ENCODE measurements at places on chromosomes 2 and 18.

DNA sequence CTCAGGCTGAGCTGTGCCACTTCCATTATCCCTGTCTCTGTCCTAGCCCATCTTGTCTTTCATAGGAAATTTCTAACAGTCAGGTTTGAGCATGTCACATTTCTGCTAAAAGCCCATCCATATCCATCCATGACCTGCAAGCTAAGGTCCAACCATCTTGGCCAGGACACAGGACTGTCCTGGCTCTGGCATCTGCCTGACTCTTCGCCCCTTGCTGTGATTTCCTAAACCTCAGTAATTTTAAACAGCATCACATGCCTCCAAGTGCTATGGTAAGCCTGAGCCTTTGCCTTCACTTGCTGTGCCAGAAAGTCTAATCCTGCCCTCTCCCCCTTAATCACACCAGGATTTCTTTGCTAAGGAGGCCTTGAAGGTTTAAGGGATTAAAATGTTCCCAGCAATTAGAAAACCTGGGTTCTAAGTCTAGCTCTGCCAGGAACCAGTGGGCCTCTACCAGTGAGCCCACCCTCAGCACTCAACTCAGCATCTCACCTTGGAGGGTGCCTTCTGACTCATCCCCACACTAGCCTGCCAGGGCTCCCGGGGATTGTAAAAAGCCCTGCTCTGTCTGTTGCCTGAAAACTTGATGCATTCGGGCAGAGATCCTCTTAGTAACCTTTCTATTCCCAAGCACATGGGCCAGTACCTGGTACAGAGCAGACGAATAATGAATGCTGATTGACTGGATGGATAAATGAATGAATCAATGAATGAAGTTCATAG lies 411.0 kb downstream of the LRATD1 start:
- DNase-seq, result no peak

DNA sequence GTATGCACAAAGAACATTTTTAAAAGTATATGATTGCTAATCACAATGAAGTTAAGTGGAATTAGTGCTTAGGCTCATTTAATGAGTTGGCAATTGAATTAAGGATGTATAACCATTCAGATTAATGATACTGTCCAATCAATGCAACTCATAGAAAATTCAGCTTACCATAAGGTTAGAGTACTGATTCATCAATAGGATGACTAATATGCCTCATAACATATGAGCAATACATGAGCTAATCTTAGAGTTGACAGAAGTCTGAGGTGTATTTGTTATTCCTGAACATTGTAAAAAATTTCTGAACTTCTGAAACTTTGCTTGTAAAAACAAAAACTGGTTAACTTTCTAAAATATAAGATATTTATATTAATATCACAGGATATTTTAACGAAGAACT lies 118.3 kb upstream of the NETO1 start:
- DNase-seq, result no peak

DNA sequence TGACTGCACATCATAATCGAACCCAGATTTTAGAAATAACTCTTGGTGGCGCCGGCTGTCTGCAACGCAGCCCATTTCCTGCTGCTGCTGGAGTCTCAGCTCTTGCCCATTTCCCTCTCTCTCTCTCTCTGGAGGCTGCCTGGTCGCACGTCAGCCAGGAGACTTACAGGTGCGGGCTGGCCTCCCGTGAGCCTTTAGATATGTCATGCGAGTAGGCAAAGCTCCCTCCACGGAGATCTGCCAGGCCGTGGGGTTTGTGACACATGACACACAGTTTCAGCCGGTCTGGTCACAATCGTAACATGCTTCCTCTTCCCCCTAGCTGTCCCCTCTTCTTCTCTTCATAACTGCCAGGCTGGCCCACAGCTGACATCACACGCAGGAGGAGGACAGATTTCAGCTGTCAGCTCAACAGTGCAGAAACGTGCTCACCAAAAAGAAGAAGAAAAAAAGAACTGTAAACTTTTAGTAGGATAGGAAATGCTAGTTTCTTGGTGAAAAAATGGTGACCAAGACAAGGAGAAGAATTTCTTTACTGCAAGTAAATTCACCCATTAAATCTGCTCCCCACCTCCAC lies 489.3 kb downstream of the ZNF516 start:
- DNase-seq, result no peak

DNA sequence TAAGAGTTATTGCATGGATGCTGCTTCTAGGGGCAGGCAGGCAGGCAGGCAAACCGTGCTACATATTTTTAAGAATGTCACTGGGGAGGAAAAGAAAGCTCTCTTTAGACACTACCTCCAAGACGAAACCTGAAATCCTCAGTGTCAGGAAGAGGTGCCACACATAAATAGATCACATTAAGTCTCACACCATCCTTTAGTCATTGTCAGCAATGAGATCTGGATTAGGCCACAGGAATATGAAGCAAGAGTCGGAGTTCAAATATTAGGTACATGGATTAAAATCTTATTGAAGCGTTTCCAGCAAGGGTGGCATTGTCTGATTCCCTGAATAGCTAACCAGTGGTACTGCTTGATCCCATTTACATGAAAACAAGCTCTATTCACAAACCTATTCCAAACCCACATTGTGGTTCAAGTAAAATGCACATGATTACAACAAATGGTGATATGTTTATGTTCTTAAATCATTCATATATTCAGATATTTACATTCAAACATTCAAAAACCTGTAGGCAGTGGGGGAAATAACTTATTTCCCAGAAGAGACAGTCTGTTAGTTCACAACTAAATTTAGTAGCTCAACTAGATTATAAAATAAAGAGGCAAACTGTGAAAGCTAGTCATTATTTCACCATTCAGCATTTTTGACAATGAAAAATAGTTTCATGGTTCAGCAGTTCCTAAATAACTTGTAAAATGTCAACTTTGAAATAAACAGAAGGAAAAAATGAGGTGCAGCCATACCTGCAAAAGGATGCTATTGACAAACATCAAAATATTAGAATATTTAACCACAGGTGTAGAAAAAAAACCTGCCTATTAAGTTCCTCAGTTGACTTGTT lies 195.4 kb upstream of the SIX3 start:
- DNase-seq, result no peak

- no peak for DNase-seq
Observed at GRCh38 chr2:163953390-163953907, 217.6 kb upstream of the FIGN start.

- DNase-seq, result no peak
Observed at GRCh38 chr2:25043241-25043867, 1.5 kb downstream of the EFR3B start.

DNA sequence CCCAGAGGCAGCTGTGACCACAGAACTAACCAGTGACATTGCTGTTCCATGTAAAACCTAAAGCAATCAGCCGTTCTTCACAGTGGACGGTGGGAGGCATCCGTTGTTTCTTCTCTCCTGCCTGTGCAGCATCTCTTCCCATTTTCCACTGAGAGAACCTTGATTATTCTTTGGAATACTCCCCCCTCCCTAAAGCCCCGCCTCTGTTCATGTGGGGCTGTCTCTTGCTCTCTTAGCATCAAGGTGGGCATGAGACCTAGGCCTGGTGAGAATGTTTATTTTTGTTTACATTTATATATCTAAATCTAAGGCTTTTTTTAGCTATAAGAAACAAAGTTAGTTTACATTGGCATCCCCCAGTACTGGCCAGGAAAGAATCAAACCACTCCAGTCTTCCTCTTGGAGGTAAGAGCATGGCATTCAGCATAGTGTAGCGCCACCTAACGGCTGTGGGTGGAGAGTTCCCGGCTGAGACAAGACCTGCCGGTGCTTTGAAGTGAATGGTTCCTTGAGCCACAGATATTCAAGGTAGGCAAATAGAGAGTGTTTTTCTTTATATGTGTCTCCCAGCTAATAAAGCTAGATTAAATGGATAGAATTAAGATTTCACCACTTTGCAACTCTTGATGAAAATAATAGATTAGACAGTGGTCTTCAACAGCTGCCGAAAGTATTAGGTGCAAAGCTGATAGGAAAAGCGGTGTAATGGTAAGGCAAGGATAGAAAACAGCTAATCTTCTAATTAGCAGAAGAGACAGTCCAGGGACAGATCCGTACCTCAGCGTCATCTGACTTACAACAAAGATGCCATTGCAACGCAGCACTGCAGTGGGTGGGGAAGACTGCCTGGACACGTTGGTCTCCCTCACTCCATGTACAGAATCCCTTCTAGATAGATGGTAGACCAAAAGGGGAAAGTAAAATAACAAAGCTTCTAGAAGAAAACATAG lies 219.6 kb upstream of the RAB12 start:
- no peak for DNase-seq

DNA sequence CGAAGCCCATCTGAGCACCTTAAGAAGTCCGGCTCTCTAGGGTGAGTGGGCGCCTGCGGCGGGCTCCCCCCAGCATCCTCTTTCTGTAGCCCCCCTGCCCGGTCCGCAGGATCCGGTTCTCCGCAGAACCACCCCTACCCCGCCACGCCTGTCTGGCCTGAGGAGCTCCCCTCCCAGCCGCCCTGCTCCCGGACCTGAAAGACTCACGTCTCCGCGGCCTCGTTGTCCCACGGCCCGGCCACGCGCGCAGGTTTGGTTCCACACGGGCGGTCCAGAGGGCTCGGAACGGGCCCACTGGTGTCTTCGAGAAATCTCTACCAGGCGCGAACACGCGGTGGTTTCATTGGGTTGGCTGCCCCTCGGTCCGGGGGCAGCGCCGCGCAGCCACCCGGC lies 237 bp downstream of the SLC39A6 start:
- no peak for DNase-seq

GRCh38 chr2:195493416-195493815 lies 163.6 kb upstream of the SLC39A10 start:
- DNase-seq, result no peak

DNA sequence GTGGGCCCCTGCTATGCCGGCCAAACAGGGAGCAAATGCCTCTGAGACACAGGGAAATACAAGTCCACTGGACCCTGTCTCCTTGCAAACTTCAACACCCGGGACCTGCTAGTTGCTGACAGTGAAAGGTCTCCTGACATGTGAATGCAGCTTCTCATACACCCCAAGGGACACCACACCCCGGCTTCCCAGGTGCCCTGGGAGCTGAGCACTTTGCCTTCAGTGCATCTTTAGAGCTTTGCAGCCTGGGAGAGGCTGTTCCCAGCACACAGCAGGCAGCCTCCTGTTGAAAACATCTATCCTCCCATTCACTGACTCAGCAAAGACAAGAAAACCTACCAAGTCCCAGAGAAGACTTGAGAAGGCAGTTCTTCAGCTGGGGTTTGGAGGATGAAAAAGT lies 143.4 kb downstream of the COL6A3 start:
- DNase-seq, result no peak

- DNase-seq, result no peak
Observed at GRCh38 chr2:231117922-231118613, 6.8 kb downstream of the HTR2B start.

GRCh38 chr18:75164479-75164878 lies 44.5 kb downstream of the PTGR3 start:
- DNase-seq, result no peak

GRCh38 chr18:9647496-9648323 lies 33.4 kb upstream of the PPP4R1 start:
- no peak for DNase-seq

GRCh38 chr2:223945755-223946154 lies 620 bp upstream of the WDFY1 start:
- DNase-seq, result no peak

GRCh38 chr2:225097035-225097434 lies 54.8 kb upstream of the DOCK10 start:
- no peak for DNase-seq

- DNase-seq, result no peak
Observed at GRCh38 chr2:17719562-17720371, 33.8 kb downstream of the SMC6 start.

GRCh38 chr2:197515315-197515738 lies 539 bp upstream of the MOB4 start:
- DNase-seq, result no peak

- DNase-seq, result no peak
Observed at GRCh38 chr2:37928377-37928776, 3.3 kb downstream of the RMDN2 start.

DNA sequence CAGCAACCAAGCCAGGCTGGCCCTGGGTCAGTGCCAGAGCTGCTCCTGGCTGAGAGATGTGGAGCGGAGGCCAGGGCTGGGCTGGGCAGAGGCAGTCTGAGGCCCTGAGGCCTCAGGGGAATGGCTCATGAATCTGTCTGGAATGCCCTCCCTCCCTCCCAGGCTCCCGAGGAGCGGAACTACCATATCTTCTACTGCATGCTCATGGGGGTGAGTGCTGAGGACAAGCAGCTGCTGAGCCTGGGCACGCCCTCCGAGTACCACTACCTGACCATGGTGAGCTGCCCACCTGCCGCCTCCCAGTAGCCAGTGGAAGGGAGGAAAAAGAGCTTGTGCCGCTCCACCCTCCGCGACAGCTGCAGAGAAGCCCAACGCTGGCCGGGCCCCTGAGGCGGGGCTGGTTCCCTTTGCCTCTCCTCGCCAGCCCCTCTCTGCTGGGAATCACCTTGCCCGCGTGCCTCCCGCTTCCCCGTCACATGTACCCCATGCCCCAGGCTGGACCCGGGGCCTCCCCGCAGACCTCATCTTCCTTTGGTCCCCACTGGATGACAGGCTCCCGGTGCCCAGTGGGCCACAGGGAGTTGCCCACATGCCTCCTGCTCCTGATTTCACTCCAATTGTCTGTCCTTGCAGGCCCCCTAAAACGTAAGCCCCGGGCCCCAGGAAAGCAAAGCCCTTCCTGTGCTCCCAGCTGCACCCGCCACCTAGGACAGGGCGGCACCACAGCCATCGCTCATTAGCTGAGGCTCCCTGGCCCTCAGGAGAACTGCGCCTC lies 41.1 kb downstream of the MYO7B start:
- DNase-seq, result no peak

DNA sequence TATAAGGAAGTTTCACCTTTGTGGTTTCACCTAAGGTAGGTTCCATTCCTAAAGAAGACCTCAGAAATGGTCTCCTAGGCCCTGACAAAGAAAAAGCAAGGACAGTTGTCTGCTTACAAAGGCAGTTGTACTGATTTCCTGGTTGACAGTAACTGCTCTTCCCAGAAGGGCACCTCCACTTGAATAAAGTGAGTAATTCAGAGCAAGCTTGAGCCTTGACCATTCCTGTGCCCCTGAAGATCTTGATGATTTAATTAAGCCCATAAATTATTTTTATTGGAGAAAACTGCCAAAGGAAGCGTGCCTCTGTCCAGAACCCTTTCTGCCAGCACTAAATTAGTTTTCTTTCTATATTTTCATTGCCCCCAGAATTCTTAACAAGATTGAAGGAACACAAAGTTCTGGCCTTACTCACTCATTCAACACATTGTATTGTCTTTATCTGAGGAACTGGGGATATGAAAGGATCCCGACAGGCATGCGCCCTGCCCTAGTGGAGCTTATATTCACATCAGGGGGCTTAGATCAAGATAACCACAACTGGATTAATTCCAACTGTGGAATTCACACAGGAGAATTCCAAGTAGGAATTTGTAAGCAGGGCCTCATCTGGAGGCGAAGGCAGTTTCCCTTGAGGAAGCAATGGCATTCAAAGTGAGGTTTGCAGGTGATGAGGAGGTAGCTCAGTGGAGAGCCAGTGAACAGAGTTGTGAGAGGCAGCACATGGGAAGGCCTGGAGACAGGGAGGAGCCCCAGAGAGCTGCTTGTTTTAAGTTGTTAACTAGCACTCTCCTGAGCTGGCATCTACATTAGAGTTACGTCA lies 21.2 kb downstream of the PTRHD1 start:
- no peak for DNase-seq

- no peak for DNase-seq
Observed at GRCh38 chr2:69917852-69918251, 2.9 kb downstream of the MXD1 start.
